ENCODE measurements at places on chromosomes 11 and 22. TPM values are rescaled to one million over a fixed set of nuclear protein-coding genes. Genes with fewer than 3 reads are reported as not detected.

The PKNOX2 gene
- total RNA-seq = 6.4 TPM

- no peak for DNase-seq
Measured at GRCh38 chr11:117878314-117878938, 2.0 kb upstream of the FXYD6 start.

GRCh38 chr11:117901601-117902000, 25.1 kb upstream of the FXYD6 start:
- DNase-seq = no peak

- no peak for DNase-seq
Measured at GRCh38 chr11:12941671-12942070, 67.4 kb upstream of the RASSF10 start.

DNA sequence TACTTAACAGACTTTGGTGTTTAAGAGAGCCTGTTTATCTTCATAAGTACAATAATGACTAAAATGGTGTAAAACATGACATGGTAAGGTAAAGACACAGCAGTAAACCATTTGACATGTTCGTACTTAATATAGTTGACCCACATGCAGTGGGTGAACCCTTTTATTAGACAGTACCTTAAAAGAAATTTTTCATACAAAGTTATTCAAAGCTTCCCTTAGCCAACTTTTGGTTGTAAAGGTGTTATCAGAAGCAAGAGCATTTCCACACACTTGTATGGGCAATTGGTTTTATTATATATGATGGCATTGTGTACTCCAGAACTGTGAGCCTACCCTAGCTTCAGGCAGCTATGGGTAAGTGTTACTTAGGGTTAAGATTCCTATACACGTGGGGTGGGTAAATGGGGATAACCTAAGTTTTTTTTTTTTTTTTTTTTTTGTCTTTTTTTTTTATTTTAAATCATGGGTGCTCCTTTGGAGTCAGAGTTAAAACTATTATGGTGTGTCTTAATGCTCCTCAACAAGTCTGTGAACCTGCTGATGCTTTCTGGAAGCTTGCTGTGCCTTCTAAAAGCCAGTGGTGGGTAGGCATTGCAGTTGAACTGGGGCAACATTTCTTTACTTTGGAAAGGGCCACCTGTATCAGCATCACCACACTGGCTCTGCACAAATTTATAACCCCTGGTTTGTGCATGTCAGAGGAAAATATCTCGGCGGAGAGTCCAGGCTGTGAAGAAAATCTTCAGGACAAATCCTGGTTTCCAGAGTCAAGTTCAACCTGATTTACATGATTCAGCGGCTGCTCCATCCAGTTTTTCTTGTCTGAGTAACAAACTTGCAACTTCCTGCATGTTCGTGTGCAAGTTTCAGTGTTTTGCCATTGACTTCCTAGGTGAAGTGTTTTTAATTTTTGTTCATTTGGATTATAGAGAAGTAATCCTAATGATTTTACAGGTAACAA, 3.3 kb downstream of the PCF11 start:
- no peak for DNase-seq

DNA sequence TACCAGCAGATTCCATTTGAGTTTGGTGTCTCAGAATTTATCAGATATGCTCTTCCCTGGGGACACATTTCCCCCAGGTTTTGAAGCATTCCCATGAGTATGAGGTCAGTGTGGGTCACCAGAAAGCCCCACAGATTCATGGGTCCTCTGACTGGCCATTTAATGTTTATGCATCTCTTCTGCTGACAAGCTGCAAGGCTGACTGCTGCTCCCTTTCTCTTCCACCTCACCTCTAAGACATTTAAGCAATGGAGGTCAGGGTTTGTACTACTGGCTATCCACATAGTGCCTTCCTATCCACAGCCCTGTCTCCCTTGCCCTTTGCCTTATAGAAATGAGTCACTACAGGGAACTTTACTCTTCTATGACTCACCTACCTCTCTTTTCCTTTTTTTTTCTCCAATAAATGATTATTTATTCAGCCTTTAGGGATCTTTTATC, 106.0 kb upstream of the TIMP3 start:
- no peak for DNase-seq

- no peak for DNase-seq
Measured at GRCh38 chr22:48532986-48533385, 1294.7 kb downstream of the BRD1 start.

The UPK3A gene
- not detected for total RNA-seq

GRCh38 chr11:66188580-66188979, 79.9 kb upstream of the RAB1B start:
- no peak for DNase-seq

The GAS2 gene
- 8.3 TPM for total RNA-seq

DNA sequence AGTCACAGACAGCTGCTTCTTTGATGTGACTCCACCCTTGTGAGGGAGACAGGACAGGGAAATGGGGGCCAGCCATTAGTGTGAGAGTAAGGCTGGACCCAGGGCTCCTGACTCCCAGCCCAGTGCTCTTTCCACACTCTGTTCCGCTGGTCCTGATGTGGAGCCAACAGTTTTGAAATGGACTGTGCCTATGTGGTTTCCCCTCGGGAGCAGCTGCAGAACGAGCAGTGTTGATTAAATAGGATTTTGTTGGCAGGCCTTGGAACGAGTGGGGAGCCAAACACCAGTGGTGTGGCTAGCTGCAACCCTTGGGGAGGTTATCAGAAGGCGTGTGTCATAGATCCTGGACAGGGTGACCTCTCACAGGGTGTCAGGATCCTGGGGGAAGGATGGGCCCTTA, 66.5 kb upstream of the AMPD3 start:
- no peak for DNase-seq

The IGF2 gene
- 65.1 TPM for total RNA-seq

DNA sequence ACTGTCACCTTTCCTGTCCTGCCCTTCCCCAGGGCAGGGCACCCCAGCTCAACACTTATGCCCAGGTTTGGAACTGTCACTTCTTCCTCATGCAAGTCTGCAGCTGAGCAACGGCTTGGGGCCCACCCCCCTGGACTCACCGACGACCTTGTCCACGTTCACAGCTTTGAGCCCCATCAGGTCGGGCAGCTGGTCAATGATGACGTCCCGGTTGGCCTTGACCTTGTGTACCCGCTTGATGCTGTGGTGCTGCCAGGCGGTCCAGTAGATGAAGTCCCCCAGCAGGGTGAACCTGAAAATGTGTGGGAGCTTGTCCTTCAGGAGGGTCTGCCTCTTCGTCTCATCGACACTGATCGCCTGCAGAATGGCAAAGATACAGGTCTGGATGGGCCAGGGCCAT, 135.0 kb downstream of the CRYBB2 start:
- no peak for DNase-seq

The PARVG gene
- 1.9 TPM for total RNA-seq

- no peak for DNase-seq
Measured at GRCh38 chr22:34849965-34850364, 216.0 kb upstream of the ISX start.

GRCh38 chr11:17257196-17257595, 19.3 kb upstream of the NUCB2 start:
- no peak for DNase-seq

DNA sequence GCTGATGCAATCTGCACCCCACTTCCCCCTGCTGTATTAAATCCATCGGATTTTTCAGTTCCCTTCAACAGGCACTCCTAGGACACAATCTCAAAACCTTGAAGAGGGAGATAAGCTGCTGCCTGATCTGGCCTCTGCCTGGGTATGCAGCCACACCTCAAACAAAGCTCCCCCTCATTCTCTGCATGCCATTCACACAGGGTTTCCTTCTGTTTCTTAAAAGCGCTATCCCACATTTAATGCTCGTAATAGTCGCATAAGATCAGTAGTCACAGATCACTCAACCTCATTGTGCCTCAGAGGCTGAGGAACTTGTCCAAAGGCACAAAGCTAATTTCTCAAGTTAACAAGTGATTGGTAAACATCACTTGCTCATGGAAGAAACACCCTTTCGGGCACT, 34.0 kb downstream of the UQCR10 start:
- no peak for DNase-seq

DNA sequence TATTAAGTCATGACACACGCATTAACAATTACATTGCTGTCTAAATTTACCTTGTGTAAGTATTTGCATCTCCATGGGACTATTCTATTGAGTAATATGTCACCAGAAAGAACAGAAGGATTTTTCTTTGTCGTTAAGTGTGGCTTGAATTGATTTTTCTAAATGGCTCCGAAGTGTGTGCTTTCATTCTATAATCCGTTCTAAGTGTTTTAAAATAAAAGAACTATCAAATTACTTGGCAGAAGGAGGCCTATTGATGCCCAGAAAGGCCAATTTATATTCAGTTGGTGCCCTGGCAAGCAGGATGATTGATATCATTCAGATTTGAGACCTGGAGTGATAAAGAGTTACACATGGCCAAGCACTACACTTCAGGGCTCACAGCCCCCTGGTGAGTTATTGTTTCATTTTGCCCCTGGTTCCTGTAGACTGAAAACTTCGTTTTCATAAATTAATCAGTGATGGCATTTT, 538.9 kb upstream of the ANO5 start:
- no peak for DNase-seq

The ACO2 gene
- total RNA-seq = 64.5 TPM

All from cerebellum (tissue), 4 donors.